Fibroblast of skin of back (primary cell): ENCODE measurements at places on chromosomes 6 and 20.
A peak's percentile ranks its signal among the peaks of the same experiment; 100 is the strongest.

- DNase-seq = peak; percentile 8
These were observed 13.3 kb downstream of the RALGAPA2 start for GRCh38 chr20:20699144-20699543.

- DNase-seq = peak; percentile 83
These were observed 119.7 kb upstream of the ZNF184 start for GRCh38 chr6:27592481-27593199.

DNA sequence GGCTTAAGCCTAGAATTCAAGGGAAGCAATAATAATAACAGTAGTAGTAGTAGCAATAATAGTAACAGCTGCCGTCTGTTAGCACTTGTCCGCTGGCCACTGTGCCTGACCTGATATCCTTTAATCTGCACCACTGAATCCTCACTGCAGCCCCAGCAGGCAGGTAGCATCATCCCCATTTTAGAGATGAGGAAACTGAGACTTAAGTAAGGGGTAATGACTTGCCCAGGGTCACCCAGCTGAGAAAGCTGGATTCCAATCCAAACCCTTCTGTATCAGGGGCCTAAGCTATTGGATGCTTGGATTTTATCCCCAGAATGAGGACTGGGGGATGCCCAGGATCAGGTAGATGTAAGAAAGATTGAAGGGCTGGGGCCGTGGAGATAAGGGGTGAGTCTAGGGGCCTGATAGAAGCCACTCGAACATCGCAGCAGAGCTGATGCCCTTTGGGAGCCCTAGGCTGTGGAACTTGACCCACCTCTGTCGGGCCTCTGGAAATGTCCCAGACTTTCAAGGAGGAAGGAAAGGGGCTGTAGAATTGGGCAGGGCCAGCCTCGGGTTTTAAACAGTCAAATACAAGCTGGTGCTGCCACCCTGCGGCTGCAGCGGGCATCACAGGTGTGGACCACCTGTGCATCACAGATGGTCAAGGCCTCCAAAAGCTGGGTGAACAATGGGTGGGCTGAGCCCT, 102.1 kb upstream of the MYL9 start:
- DNase-seq = peak; percentile 44

DNA sequence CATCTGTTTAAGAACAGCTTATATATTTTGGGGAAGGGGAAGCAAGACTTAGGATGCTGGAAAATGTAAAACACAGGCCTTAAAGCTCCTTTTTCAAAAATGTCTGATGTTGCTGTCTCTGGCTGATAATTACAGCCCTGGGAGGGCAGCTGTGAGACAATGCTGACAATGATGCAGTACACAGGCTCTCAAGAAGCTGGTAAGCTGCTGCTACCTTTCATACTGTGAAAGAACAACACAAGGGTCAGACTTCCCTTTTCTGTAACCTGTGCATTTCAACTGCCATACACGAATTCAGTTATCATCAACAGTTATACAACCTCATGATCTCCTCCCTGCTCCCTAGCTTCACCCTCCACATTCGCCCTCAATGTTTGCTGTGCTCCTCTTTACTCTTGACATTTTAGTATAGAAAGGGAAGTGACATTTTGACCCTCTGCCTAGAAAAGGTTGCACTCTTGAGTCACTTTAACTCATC, 25.2 kb downstream of the MAP7 start:
- DNase-seq = no peak

GRCh38 chr20:48631114-48632016, 196.4 kb downstream of the PREX1 start:
- DNase-seq = peak; percentile 63

DNA sequence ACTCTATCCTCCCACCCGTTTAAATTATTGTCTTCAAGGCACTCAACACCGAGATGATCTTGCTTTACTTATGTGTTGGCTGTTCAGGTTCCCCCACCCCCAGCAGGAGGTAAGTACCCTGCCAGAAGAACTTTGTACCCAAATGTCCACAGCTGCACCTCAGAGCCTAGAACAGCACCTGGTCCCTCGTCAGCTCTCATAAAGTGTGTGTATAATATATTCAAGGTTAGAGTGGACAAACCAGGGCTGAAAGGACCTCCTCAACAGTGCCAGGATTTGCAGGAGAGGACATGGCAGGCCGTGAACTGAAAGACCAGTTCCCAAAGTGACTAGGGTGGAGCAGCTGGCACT, 5.9 kb upstream of the CPXM1 start:
- no peak for DNase-seq

GRCh38 chr6:154821099-154821498, 87.9 kb downstream of the SCAF8 start:
- no peak for DNase-seq

DNA sequence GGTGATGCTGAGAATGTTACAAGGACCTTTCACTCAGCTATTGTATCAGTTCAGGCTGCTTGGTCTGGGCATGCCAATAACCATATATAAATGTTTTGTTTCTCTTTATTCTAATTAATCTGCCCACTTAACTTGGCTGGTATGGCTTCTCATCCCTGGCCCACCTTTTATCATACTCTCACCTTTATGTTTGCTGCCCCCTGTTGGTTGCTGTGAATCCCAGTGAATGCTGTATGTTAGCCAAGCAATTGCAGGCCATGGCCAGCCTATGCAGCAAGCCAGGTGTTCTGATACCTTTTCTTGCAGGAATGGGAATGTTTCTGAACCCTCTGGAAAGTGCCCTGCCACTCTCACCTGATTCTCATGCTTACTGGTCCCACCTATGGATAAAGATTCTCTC, 54.6 kb downstream of the PCSK2 start:
- DNase-seq = peak; percentile 16

GRCh38 chr6:52389264-52389625, 27.3 kb downstream of the PAQR8 start:
- DNase-seq = no peak

GRCh38 chr6:167699141-167699931, 127.4 kb upstream of the AFDN start:
- DNase-seq = peak; percentile 61

DNA sequence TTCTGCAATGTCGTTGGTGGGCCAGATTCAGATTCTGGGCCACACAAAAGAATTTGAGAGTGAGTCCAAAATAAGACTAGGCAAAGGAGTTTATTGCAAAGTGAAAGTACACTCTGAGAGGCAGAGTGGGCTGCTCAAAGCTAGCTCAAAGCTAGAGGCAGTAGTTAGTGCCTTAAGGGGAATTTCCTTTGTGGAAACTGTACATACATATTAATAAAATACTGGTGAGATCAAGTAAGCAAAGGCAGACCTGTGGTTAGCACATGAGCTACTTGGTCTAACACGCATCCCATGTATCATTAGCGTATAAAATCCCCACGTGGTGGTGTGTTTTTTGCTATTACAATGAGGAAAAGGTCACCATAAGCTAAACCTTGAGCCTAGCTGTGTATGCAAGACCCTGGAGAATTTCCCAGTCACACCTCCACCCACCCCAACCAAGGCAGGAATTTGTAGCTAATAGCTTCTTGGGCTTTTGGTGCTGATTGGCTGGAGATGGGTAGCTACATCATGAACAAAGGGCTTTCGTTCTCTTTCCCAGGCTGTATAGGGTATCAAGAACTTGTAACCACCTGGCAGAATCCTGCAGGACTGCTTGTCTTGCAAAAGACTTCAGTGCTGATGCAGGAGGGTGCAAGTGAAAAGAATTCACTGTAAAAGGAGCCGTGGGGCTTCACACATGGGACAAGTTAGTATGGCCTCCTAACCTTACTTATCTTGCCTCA, 14.7 kb upstream of the TRIM26 start:
- no peak for DNase-seq

GRCh38 chr6:70415247-70415646, 1.9 kb downstream of the FAM135A start:
- no peak for DNase-seq

DNA sequence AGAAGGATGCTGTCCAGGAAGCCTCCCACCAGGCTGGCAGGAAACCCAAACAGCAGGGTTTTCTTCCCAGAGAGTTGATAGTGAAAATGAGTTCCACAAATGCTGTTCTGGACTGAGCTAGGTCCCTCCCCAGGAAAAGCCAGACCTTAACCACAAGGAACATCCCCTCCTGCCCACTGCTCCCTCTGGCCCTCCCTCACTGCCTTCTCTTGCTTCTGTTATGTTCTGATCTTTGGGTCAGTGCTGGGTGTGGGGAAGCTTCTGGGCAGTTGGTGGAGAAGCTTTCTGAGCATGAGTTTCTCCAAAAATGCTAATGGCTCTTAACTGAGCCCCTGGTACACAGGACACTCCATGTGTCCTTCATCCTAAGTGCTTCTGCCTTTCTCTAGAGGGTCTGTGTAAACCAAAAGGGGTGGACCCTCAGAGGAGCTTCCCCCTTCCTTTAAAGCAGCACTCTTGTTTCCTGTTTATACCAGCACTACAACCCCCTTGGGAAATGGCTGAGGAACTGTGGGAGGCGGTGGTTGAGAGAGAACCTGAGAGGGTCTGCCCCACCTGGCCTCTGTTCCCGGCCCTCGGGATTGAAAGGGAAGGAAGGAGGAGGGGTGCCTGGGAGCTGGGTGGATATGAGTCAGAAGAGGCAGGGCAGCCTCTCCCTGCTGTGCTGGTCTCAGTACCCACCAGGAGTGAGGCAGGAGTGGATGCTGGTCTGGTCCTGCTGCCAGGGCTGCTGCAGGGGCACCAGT, 42.0 kb downstream of the CDS2 start:
- DNase-seq = peak; percentile 47

DNA sequence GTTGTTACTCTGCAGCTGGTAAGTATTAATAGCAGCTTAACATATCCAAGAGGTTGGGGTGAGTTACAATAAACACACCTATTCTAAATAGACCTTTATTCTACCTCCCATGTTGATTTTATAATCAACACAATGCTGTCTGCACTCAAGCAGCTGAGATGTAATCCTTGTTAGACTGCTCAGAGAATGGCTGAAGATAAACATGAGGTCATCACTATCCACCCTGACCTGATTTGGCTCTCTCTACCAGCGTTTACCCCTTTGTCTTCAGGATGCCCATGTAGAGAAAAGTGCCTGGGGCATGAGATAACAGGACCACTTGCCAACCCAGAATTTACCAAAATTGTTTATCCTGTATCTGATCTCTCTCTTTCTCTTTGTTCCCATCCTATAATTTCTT, 220.7 kb upstream of the DEFB112 start:
- no peak for DNase-seq

DNA sequence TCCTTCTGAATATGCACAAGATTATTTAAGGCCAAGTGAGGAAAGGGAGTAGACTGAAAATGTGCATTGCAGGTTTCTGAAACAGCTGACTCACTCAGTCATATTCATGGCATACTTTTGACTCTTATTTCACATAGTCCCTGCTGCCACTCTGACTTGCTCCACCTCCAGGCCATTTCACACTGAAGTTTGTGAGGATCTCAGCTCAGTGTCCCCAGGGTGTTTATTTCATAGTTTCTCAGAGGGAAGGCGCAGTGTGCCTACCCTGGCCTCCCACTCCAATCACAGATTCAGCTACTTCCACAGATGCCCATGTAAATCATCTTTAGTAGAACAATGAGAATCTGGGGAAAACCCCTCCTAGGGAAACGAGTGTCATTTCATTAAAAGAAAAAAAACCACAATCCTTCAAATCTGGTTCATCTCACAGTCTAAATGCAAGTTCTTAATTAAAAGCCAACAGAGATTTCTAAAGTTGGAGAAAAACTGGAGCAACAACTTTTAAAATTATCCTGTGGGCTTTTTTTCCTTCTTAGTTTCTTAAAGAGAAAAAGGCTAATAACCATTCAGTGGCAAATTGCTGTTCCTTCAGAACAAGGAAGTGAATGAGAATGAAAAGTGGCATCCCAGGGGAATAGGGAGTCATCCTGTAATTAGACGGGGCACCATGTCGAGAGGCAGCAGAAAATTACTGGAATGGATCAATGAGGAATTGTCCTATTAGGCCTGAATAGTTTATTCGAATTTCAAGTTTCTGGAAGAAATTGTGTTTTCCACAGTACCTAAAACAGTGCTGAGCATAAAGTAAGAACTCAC, 133.6 kb downstream of the TFAP2B start:
- DNase-seq = peak; percentile 73

- DNase-seq = no peak
These were observed 59.4 kb upstream of the BTN3A2 start for GRCh38 chr6:26305641-26305969.

GRCh38 chr6:142942805-142943227, 2.2 kb downstream of the HIVEP2 start:
- peak; percentile 72 for DNase-seq

GRCh38 chr6:89208551-89208950, 8.6 kb downstream of the GABRR1 start:
- no peak for DNase-seq

DNA sequence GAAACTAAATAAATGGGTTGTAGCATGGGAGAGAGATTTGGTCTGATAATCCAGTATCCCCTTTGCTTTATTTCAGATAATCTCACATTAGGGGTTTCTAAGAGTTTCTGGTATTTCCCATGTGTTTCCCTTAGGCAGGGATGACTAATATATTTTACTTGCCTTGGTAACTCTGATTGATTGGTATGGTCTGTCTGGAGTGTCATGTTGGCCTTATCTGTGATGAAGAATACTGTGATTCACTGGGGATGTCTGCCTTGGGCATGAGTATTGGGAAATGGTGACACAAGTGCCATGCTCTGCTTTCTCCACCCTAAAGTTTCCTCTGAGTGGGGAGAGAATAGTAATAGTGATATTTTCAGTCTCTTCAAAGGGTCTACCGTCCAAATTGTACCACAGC, 10.1 kb downstream of the SLC22A2 start:
- peak; percentile 27 for DNase-seq

DNA sequence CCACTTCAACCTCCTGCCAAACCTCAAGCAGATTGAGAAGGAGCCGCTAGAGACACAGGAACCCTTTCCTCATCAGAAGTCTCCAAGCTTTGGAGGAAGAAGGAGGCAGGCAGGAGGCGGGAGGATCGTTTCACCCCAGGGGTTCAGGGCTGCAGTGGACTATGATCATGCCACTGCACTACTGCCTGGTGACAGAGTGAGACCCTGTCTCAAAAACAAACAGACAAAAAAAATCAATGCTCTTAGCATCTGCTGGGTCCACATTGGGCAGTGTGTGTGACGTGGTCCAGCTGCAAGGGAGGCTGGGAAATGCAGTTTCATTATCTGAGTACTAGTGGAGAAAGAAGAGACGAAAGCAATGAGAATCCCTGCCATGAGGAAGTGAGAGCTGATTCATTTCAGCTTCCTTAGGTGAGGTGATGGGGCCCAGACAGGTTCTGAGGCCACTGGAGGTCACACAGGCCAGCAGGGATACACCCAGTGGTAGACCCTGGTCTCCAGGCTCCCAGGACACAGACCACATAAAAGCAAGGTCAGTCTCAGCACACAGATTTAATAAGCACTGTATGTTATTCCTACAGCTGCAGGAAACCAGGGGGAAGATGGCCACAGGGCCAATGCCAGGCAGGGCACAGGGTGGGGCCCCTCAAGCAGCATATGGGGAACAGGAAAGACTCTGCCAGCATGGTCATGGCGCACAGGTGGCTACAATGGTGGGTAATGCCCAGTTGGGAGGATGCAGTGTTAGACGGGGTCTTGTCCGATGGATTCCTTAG, 4.3 kb downstream of the GFRA4 start:
- no peak for DNase-seq

GRCh38 chr20:46752728-46753127, 43.3 kb downstream of the SLC2A10 start:
- peak; percentile 58 for DNase-seq
